Non-pigmented ciliary epithelial cell (primary cell): ENCODE measurements at places on chromosomes 2 and 18.
A peak's percentile ranks its signal among the peaks of the same experiment; 100 is the strongest.

DNA sequence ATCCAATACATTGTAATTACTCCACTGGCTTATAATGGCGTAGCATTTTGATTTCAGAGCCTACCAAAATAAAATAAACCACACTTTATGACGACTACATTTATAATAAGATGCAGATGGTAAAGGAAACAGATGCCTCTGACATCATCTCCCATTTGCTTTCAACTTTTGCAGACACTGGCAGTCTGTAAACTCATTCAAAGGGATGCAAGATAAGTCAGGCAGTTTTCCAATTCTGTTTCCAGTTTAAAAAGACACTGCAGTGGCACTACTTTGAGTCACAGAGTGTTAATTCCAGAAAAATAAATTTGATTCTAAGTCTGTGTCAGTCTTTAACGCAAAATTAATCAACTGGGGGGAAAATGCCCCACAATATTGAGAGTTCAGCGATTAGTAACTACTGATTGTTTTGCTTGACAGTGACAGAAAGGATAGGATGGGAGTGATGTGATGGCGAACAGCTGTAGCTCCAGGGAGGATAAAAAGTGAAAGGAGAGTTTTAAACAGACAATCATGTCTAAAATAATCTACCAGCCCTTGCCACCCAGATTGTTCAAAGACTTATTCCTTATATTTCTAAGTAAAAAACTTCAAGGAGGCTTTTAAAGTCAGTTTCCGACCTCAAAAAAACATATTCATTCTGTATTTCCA, 6.7 kb downstream of the DSEL start:
- DNase-seq, result no peak

DNA sequence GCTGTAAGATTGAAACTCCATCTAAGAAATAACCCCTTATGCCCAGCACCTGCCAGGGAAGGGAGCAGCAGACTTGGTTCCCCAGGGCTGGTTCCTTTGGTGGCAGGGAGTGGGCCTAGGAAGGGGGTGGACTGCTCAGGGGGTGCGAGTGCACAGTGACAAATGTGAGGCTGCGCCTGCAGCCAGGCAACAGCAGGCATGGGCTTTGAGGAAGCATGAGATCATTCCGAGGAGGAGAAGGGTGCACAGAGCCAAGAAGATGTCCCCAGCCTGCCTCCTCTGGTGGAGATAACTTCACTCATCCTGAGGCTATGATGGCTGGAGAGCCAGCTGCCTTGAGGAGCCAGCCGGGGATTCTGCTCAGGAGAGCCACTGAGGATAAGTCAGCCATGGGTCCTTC, 158.0 kb downstream of the CAPN13 start:
- no peak for DNase-seq

GRCh38 chr2:128451084-128452023, 132.7 kb upstream of the HS6ST1 start:
- no peak for DNase-seq

- DNase-seq, result no peak
Measured at GRCh38 chr2:11658208-11659114, 11.5 kb downstream of the NTSR2 start.

DNA sequence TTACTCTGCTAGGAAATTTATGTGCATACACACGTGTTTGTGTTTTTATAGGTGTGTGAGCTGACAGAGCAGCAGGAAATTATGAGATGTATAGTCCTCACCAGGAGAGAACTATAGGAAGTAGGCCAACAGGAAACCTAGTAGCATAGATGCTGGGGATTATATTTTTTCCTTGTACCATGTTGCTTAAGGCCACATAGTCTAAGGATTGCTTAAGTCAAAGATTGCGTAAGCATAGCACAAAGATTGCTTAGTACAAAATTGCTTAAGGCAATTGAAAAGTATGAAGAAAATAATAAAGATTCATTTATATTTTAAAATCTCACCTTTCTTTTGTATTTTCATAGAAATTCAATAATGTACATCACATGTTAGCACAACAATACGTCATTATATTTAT, 18.7 kb upstream of the CCDC102B start:
- DNase-seq, result no peak

DNA sequence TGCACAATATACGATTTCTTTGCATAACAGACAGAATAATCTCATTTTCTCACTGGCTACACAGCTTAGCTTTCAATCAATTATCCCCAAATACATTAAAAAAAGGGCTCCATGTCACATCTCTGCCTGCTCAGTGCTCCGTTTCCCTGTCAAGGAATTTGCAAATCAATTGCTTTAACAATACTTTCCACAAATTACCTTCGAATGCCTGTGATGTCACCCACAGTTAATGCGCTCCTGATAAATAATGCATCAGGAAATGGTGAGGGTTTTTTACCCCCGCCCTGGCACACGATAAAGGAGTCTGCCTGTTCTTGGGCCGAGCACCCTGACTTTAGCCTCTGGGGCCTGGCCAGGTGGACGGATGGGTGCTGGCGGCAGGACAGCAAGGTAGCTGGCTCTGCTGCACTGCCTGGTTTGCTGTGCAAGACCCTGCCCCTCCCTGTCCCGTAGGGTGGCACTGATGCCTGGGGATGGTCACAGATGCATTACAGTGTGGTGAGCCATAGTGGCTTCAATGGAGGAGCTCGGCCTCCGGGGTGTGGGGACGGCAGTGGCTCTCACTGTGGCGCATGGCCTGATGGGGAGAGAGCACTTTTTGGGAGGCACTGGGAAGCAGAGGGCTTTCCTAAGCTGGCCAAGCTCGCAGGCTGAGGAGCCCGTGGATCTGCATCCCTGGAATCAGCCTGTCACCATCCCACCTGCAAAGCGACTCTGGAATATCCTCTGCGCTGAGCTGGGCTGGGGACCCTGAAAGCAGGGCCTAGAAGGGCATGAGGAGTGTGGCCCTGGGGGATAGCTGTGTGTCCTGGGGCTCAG, 88.3 kb upstream of the HS6ST1 start:
- no peak for DNase-seq

- DNase-seq, result no peak
Measured at GRCh38 chr2:229821316-229821715, 100.5 kb downstream of the TRIP12 start.

DNA sequence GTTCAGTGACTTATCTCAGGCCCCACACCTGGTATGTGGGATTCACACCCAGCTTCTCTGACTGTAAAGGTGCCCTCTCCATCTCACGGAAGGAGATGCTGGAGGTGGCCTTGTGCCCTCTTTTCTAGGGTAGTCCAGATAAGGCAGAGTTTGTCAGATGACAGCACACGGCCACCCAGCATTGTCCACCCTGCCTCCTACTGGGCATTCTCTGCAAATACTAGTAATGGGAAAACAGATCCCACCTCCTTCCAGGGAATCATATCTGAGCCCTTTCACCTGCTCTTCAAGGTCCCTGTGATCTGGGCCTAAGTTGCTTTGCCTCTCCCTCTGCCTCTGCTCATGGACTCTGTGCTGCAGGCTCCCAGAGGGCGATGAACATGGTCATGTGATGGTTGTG, 214.7 kb downstream of the CLIP4 start:
- no peak for DNase-seq

DNA sequence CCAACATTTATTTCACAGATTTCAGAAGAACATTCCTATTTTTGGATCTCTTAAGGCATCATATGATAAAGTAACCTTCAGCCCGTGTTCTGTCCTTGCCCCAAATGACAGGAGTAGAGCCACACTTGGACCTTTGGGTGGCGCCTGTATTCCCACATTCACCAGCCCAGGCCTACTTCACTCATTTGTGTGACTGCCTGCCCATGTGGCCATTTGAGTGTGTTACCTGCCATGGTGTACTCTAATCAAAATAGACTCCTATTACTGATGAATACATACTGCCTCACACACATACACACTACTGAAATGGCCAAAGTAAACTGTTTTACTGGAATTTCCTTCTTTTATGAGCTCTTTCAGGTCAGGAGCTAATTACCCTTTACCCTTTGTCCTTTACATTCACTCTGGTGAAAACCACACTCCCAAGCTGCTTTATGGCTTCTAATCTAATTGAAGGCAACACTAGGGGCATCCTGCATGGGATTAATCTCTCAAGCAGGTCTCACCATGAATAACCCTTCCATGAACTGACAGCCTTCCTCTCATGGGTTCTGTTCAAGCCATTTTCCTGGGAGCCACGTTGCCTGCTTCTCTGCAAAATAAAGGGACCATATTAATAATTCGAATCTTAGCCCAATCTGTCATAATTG, 271.0 kb upstream of the GALNT5 start:
- no peak for DNase-seq

GRCh38 chr18:6785411-6785810, 55.9 kb downstream of the ARHGAP28 start:
- no peak for DNase-seq

GRCh38 chr2:217186152-217186551, 326.3 kb upstream of the TNP1 start:
- no peak for DNase-seq

- no peak for DNase-seq
Measured at GRCh38 chr18:44035554-44035953, 645.1 kb upstream of the SETBP1 start.

DNA sequence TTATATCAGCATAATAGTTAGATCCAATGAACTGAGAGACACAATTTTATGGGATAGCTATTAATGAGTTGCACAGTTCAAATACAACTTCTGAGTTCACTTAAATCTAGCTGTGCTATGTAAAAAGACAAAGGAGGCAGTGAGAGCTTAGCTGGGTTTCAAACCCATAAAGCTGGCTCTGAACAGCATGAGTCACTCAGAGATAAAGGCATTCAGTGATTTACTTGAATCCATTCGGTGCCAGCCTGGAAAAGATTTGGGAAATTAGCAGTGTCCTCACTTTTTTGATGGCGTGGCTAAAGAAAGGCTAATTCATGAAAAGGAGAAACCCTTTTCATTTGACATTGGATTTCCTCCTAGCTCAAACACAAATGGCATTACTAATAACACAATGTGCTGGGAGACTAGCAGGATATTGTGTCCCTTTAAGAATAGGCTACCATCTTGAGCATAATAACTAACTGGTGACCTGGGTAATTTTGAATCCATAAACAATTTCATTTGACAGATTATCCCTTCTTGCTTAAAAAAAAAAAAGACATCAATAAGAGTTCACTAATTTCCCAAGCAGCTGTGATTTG, 98.4 kb upstream of the NEUROD1 start:
- no peak for DNase-seq

GRCh38 chr2:150528861-150529801, 41.7 kb upstream of the RND3 start:
- peak; percentile 59 for DNase-seq

GRCh38 chr2:220904015-220904414, 668.1 kb downstream of the EPHA4 start:
- no peak for DNase-seq

- no peak for DNase-seq
Measured at GRCh38 chr18:24398540-24398939, 916 bp upstream of the OSBPL1A start.

DNA sequence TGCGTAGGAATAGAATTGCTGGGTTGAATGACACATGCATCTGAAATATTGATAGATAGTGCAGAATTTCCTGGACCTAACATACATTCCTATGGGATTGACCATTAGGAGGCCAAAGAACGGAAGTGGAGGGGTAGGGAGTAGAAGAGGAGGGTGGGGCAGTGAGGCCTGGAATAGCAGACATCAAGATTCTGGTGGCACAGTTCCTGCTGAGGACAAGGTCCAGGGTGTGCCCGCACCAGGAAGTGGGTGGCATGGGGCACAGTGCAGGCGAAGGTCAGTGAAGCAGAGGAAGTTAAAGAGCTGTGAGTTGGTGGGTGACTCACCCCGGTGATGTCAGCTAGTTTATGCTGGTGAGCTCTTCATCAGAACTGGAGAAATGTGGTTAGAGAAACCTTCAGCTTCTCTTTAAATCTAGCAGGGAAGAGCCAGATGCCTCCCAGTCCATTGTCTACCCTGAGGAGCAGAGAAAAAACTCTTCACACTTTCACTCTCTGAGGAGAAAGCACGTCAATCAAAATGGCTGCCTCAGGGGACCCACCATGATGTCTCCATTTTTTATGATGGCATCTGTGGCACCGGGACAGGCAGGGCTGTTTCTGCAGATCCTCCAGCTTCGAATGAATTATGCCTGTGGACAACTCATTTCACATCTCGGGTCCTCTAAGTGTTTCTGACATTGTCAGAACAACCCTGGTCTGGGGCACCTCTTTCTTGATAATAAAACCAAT, 55.9 kb upstream of the CTLA4 start:
- DNase-seq, result peak; percentile 80

- DNase-seq, result no peak
Measured at GRCh38 chr2:187545238-187545751, 8.9 kb downstream of the TFPI start.

DNA sequence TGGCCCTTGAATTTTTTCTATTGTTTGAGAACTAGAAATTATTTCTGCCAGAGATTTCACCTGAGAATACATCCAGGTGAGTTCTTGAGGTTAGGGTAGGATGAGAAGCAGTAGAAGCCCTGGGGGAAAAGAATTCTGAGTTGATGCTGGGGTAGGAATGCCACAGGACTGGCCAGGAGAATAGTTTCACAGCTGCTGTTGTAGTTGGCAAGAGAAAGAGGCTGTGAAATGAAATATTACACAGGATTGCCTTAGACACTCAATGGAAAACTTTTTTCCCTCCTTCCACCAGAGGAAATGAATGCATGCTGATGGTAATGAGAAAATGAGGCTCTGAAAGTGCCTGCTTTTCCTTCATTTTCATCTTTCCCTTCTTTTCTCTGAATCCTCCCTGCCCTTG, 54.6 kb downstream of the PRKCE start:
- no peak for DNase-seq

DNA sequence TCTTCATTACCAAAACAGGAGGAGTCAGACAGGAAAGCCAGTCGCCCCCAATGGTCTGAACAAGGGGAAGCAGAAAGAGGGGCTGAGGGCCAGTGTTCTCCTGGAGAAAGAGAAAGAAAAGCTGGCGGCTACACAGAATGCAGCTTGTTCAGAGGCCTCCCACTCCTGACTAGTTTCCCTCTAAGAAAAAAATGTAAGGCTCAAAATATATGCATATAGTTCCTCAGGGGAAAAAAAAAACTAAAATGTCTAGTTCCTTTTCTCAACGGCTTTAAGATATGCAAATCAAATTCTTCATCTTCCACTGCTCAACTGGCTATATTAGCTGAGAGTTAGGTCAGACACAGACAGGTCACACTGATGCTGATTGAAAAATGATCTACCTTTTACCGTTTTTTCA, 18.6 kb downstream of the MBOAT2 start:
- no peak for DNase-seq

GRCh38 chr2:127085317-127085681, 21.7 kb downstream of the BIN1 start:
- DNase-seq, result no peak

DNA sequence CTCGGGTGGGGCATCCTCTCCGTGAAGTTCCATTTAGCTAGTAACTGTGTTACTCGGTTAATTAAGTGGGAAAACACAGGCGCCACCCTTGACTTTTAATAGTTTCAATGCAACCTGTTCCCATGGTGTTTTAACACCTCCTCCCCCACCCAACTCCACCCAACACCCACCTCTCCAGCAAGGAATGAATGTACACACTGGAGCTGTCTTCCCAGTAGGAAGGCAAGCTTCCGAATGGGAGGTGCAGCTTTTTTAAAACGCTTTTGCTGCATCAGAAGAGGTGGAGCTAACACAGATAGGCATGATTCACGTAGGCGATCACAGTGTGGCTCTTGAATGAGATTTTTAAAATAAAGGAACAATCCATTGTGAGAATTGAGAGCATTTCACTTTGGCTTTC, 73.8 kb upstream of the AGAP1 start:
- no peak for DNase-seq

GRCh38 chr2:86221066-86221684, 21.9 kb downstream of the MRPL35 start:
- no peak for DNase-seq
